Left forelimb (tissue), 1 donor: ENCODE measurements at places on chromosomes 5 and 9.
A peak's percentile ranks its signal among the peaks of the same experiment; 100 is the strongest.

DNA sequence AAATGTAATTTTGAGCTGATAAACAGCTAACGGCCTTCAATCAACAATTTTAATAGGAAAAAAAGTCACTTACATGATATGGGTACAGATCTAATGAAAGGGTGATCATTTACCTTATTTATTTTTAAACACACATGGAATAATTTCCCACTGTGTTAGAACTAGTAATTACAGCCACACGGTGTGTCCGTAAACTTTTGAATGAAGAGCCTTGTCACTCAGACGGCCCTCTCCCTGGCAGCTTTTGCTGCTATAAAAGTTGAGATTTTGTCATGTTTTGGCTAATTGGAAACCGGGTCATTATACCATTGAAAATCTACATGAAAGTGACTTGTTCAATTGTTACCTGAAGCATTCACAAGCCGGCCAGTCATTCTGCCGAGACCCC, 15.7 kb downstream of the CFAP77 start:
- DNase-seq, result no peak

DNA sequence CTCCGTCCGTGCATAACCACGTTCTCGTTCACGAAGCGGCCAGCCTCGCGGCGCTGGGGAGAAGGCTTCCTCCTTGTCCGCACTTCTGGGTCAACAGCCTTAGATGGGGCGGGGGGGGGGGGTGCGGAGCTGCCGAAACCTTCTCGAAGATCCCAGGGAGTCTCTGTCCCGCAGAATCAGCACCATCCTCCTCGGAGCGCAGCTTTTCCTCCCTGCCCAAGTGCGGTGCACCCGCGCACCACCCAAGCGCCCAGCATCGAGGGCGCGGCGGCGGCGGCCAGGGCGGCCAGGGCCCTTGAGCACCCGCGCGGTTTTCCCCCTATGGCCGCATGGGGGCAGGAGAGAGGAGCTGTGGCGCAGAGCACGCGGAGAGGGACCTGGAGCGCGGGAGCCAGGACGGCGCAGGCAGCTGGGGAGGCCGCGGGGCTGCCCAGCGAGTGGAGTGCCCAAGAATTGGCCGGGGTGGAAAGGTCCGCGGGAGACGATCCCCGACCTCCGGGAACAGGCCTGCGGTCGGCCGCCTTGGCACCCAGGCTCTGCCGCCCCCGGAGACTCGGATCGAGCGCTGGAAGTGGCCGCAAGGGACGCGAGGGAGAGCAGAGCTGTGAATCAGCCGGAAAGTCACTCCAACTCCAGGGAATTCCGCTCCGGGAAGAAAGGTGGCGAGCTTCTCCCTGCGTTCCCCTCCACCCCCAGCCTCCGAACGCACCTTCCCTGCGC, 43.1 kb downstream of the TMEM174 start:
- DNase-seq, result peak; percentile 88

DNA sequence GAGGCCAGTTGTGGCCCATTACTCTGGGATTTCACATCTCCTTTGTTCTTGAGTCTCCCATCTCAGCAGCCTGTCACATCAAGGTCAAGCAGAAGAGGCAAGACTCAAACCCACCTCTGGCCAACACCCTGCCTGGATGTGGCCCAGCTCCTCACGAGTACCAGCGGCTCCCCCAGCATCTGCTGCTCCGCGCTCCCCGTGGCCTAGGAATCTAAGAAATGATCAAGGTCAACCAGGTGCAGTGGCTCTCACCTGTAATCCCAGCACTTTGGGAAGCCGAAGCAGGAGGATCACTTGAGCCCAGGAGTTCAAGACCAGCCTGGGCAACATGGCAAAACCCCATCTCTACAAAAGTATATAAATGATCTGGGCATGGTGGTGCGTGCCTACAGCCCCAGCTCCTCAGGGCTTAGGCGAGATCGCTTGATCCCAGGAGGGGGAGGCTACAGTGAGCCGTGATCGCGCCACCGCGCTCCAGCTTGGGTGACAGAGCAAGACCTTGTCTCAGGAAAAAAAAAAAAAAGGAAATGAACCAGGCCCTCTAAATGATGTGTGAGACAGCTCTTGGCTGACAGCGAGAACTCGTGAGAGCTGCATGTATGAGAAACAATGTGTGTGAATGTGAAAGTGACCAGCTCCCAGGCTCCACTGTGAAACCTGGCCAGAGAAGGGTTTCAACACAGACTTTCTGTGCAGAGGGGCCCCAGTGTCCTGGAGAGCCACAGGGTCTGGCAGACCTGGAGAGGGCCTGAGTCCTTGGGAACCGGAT, 61.6 kb upstream of the ANGPTL2 start:
- DNase-seq, result no peak

GRCh38 chr9:117462861-117463260, 48.0 kb upstream of the ASTN2 start:
- DNase-seq, result no peak

DNA sequence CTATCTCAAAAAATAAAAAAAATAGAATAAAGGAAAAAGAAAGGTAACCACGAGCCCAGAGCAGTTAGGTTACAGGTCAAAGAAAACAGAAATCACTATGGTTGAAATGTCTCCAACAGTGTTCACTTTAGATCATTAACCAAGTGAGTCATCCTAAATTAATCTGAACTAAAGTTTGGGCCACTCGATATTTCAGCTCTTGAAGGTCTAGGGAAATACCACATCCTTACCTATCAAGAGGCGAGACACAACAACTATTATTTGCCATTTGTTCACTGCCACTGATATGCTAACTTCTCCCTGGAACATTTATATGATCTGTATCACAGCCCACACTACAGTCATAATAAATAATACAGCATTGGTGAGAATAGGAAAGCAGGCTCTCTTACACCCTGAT, 111.3 kb upstream of the NR5A1 start:
- no peak for DNase-seq

- DNase-seq, result no peak
These were observed 539.9 kb downstream of the BRINP1 start for GRCh38 chr9:118829334-118829733.

GRCh38 chr5:6656680-6657079, 23.4 kb downstream of the SRD5A1 start:
- no peak for DNase-seq

DNA sequence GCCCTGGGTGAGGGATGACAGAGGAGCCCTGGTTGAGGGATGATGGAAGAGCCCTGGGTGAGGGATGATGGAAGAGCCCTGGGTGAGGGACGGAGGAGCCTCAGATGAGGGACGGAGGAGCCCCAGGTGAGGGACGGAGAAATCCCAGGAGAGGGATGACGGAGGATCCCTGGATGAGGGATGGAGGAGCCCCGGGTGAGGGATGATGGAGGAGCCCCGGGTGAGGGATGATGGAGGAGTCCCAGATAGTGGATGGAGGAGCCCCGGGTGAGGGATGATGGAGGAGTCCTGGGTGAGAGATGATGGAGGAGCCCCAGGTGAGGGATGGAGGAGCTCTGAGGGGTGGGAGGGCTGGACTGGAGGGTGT, 10.9 kb downstream of the PHF2 start:
- DNase-seq, result no peak

GRCh38 chr5:41951224-41951623, 26.1 kb downstream of the FBXO4 start:
- no peak for DNase-seq

GRCh38 chr5:127002390-127002789, 28.0 kb downstream of the MARCHF3 start:
- no peak for DNase-seq

DNA sequence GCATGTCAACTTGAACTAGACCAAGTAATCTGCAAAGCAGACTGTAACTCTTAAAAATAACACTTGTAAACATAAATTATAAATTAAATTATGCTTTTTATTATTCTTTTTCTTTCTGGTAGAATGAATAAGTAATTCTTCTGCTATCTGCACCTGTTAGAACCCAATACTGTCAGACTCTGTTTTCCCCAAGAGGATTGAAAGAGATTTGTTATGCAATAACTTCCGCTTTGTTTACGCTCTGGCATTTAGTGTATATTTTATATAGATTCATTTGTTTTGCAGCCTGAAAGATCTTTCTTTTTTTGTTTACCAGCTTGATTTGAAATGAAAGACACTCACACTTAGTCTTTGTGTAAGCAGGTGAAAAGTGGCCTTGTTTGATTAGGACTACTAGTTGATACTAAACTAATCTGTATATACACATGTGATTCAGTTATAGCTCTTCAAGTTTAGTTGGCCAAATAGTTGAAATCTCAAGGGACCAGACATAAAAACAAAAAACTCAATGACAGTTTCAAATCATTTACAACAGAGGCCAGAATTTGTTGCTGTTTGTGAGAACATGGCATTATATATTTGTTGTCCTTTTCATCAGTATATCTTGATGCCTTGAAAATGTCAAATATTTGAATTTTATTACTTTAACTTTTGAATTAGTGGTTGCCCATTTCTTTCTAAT, 155.8 kb downstream of the PBX3 start:
- DNase-seq, result no peak

GRCh38 chr5:160105686-160106360, 13.4 kb downstream of the PWWP2A start:
- DNase-seq, result no peak

DNA sequence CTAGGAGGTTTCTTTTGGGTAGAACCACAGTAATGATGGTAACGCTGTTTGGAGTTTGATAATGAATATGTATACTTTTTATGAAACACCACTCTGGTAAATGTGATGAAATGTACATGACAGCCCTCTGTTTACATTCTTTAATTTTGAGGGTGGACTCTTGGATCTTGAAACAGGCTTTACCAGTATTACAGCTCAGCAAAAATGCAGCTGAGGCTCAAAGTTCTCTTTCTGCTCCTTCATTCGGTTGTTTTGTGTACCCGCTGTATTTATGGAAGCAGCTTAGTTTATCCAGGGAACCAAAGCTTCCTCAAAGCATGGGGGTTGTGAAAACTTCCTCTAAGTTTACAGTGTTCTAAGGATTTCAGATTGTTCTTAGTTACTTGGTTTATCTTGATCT, 11.1 kb downstream of the GAPVD1 start:
- no peak for DNase-seq

DNA sequence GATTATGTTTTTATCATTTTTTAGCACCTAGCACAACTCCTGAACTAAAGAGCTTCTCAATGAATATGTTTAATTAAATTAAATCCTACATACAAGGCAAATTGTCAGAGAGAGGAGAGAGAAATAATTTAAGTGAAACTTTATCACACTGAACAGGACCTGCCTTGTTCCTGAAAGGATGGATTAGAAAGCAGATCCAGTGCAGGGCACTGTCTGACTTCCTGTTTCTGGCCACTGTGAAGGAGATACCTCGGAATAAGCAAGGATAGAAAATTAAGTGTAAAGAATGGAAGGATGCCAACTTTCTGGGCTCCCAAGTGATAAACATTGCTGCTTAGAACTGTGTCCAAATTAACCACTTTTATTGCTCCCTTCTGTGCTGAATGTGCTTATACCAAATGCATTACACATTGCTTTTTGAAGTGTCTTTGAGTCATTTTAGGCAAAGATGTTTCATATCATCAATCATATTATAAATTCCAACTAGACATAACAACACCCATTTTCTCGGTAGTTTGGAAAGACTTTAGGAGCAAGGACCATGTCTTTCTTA, 89.1 kb upstream of the SPDL1 start:
- no peak for DNase-seq

- DNase-seq, result no peak
These were observed 46.1 kb upstream of the NEURL1B start for GRCh38 chr5:172594867-172595466.

DNA sequence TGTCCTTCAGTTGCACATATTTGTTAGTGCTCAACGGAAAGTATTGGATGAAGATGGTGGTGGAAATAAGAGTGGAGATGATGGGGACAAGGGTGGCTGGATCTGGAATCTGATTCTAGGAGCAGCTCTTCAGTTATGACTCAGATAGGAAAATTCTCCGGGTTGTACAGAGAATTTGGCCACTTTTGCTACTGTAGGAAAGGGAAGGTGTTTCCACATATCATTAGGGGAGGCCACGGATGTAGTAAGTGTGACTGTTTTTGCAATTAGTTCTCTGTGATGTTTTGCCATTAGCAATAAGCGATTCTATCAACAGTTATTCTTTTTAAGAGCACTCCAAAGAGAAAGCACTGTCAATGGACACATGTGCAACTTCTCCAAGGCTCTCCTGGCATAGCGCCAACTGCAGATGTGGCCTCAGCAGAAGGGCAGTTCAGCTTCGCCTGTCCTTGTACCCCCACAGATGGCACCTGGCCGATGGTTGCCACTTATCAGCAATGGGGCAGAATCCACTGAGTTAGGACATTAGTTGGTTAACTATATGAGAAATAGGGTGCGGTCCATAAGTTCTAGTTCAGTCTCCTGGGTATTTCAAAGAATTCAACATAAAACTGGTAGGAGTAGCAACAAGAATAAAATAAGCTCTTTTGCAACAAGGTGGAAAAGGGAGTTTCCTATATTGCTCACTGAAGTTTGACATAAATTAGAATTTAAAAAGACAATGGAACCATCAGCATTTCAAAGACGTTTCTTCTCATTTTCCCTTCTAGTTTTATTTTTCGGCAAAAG, 96.3 kb downstream of the ARSB start:
- DNase-seq, result no peak

GRCh38 chr5:132267166-132267739, 9.8 kb downstream of the PDLIM4 start:
- peak; percentile 33 for DNase-seq

DNA sequence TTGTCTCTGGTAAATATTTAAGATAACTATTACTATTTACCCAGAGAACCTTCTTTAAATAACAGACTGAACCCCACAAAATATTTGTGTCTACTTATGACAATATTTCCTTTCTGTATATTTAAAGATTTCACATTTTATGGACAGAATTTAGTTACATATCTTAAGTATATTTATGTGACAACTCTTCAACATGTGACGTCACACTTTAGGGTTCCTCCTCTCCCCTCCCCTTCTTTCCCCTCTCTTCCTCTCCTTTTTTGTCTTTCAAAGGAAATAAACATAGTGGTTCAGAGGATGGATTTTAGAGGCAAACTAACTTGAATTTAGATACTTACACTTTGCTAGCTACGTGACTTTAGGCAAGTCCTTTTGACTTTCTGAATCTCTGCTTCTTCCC, 655.6 kb upstream of the NUDT12 start:
- DNase-seq, result no peak

DNA sequence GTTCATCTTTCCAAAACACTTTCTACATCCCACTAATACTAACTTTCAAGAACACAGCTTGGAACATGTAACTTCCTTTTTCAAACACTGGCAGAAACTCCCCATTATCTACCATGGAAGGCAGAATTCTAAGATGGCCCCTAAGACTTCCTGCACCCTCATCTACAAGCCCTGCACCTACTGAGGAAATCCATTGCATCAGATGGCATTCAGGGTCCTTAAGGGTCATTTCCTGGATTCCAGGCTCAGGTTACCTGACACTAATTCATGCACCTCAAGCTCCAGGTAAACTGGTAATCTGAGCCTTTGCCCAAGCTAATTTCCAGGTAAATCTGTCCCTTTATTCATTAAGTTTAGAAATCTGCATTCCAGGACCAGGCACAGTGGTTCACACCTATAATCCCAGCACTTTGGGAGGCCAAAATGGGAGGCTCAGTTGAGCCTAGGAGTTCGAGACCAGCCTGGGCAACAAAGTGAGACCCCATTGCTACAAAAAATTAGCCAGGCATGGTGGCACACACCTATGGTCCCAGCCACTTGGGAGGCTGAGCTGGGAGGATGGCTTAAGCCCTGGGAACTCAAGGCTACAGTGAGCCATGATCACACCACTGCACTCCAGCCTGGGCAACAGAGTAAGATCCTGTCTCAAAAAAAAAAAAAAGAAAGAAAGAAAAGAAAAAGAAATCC, 91.6 kb downstream of the NFIB start:
- DNase-seq, result no peak

GRCh38 chr9:114096866-114097612, 2.1 kb downstream of the KIF12 start:
- DNase-seq, result no peak
